Left lobe of liver (tissue), 2 donors: ENCODE measurements at places on chromosomes 3 and 15. TPM values are rescaled to one million over a fixed set of nuclear protein-coding genes. Genes with fewer than 3 reads are reported as not detected.

The SOX14 gene
- total RNA-seq, result not detected

The PIERCE2 gene
- total RNA-seq, result 0.60 TPM

- no peak for DNase-seq
Measured at GRCh38 chr15:57436961-57437360, 60.7 kb downstream of the CGNL1 start.

The RPL35A gene
- total RNA-seq, result 232 TPM

The B2M gene
- 809 TPM for total RNA-seq

GRCh38 chr3:51904034-51904823 is 1.1 kb upstream of the IQCF1 start:
- no peak for DNase-seq

GRCh38 chr15:75947092-75947491 is 43.4 kb downstream of the FBXO22 start:
- DNase-seq, result no peak

The CLEC3B gene
- total RNA-seq, result 25.5 TPM

- DNase-seq, result no peak
Measured at GRCh38 chr3:14286887-14287500, 108.4 kb downstream of the LSM3 start.

The HCLS1 gene
- total RNA-seq, result 15.4 TPM

DNA sequence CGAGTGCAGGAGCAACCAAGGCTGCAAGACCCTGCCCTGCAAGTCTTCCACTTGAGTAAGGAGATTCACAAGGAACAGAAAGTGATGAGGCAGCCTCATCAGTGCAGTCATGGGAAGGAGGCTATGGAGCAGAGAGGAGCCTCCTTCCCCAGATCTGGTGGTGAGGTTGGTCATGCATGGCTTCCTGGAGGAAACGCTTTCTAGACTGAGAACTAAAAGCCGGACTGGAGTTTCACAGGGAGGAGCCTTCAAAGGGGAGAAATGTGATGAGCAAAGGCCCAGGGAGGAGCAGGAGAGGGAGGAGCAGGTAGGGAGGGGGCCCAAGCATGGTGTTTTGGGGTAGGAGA is 139.9 kb downstream of the SRGAP3 start:
- no peak for DNase-seq

DNA sequence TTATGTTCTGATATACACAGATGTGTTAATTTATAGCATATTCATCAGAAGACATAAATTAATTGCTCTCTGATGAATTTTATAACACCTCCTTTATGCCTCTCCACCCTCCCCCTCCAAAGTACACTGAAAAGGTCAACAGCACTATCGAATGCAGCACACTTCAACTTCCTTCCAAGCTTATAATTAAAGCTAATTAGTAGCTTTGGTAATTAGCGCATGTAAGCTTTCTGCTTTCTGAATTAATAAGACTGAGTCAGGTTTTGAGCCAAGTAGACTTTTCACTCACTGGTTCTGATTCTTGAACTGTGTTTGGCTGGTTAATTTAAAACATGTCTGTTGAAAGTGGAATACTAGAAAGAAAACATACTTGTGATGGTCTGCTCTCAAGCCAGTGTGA is 760.8 kb upstream of the CFAP20DC start:
- DNase-seq, result no peak

DNA sequence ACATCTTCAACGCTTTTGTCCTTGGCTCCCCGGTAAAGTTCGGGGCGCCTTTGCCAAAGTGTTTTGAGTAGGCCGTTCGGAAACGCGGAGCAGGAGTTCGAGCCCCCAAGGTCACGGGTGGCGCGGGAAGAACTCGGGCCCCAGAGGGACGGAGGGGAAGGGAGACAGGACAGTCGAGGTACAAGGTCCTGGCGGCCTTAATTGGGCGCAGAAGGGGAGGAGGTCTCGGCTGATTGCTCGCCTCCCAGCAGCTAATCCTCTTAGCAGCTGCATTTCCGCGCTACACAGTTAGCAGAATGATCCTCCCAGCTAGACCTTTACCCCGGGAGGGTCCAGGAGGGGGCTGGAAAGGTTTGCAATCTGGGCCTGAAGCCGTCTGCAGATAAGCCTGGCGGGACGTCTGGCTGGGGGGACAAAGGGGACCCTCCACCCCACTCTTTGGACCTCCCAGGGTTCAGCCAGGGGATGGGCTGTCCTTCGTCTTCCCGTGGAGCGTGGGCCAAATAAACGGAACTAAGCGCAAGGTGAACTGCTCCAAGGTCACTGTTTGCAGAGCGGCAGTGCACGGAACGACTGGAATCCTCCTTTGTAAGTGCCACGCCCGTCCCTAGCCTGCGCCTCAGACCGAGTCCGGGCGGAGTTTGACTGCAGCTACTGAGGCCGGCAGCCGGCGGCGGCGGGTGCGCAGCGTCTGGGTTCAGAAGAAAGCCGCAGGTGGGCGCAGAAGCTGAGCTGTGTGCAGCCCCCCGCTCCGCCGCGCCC is 7.2 kb downstream of the EOMES start:
- no peak for DNase-seq

DNA sequence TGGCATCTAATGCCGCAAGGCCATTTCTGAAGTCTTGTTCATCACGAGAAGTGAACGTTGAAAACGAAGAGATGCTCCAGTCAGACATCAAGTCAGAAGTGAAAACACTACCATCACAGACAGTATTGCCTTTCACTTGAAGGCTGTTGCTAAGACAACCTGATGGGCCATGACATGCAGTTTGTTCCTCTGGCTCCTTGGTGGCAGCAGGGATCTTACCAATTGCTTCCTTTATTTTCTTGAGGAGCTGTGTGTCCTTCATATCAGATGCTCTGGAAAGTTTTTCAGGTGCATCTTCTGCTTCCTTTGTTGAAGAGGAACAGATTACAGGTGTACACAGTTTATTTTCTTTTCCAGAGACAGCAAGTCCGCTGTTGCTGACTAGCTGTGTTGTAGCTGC is 30.7 kb upstream of the MYLK start:
- no peak for DNase-seq

DNA sequence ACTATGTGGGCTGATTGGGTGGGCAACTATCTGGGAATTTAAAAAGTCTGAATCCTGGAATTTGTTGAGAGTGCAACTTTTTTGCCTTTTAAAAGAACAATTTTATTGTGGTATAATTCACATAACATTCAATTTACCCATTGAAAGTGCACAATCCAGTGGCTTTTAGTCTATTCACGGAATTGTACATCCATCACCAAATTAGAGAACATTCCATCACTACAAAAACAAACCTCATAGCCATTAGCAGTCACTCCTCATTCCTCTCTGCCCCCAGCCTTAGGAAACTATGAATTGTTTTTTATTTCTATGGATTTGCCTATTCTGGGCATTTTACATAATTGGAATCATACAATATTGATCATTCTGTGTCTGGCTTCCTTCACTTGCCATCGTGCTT is 101.8 kb upstream of the ALDH1A3 start:
- DNase-seq, result no peak

GRCh38 chr3:62445275-62445674 is 71.9 kb upstream of the FEZF2 start:
- DNase-seq, result no peak

The FXR1 gene
- total RNA-seq, result 40.6 TPM

- no peak for DNase-seq
Measured at GRCh38 chr3:7841451-7841850, 660.2 kb upstream of the LMCD1 start.

DNA sequence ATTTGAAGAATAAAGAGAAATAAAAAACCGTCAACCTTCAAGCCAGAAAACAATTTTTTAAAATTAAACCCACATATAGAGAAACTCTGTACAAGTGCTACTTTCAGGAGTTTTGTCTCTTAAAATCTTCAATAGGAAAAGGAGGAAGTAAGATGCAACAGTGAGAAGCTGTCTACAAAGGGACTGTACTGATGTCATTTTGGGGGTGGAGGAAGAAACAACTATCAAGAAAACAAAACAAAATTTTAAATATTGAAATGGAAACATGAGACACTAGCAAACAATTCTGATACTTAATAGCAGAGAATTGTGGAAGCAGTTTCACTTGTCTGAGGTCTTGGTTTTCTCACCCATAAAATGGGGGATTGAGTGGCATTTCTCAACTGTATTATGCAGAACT is 84.4 kb downstream of the SLMAP start:
- no peak for DNase-seq

The EFHB gene
- 0.48 TPM for total RNA-seq

GRCh38 chr3:132777171-132777570 is 55.0 kb upstream of the NPHP3 start:
- no peak for DNase-seq

GRCh38 chr3:45023675-45024074 is 2.4 kb upstream of the CLEC3B start:
- DNase-seq, result no peak

DNA sequence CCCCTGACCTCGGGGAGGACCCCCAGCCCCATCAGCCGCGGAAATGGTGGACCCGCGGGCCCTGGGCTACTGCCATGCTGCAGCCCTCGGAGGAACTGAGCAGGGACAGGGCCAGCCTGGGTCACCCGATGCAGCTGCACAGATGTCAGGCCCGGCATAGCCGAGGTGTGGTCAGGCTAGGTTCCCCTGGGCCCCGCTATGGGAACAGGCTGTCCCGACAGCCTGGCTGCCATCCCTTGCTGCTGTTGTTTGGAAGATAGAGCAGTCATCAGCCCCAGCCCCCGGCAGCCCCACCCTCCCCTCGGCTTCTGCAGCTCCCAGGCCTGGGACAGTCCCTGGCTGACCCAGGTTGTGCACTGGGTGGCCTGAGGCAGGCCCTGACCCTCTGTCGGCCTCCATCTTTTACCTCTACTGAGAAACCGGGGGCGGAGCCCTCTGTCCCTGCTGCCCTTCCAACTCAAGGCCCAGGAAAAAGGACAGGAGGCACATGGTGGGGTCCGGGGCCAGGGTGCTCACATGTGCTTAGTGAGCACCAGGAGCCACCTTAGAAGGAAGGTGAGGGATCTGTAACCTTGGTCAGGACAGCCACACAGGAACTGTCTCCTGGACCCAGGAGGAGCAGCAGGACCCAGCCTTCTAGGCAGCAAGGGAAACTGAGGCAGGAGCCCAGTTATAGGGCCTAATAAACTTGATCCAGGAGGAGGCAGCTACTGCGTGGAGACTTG is 31.5 kb upstream of the FBLN2 start:
- no peak for DNase-seq

- DNase-seq, result no peak
Measured at GRCh38 chr3:176147251-176147650, 1050.0 kb downstream of the TBL1XR1 start.

- DNase-seq, result no peak
Measured at GRCh38 chr3:62225051-62225450, 148.3 kb downstream of the FEZF2 start.

DNA sequence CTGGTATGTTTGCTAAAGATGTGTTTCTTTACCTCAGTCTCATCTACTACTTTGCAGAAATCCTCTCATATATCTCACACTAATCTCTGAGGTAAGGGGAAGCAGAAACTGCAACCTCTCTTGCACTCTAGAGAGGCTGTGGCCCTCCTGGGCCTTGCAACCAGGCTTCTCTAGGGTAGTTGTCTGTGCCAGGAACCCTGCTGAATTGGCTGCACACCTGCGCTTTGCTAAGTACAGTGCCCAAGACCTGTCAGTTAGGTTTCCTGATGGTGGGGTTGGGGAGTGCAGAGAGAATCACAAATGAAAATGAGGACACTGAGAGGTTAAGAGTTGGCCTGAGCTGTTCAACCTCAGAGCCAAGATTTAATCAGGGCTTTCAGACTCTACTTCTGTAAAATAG is 117.2 kb upstream of the PLXNA1 start:
- no peak for DNase-seq

DNA sequence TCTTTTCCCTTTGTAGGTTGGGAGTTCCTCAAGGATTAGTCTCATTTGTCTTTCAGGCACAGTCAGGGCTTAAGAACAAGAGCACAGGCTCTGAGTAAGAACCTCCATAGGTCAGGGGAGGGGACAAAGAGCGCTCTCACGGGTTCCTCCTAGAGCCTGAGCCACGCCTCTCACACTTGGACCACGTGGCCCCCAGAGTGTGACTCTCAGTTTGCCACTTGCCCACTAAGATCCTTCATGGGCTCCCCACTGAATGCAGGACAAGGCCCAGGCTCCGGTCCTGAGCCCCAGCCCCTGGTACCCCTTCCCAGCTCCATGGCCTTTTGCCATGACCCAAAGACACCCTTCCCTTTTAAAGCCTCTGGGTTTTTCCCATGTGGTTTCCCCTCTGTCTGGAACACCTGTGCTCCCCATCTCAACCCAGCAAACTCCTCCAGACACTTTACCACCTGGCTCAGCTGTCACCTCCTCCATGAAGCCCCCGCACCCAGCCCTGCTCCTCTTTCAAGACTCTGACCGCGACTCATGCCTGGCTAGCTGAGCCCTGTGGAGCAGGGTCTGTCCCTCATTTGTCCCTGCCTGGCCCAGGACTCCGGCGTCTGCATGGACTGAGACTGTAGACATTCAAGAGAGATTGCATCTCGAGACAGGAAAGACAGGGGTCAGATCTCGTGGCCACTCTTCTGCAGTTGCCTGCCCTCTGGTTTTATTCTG is 32.7 kb downstream of the IQSEC1 start:
- no peak for DNase-seq

DNA sequence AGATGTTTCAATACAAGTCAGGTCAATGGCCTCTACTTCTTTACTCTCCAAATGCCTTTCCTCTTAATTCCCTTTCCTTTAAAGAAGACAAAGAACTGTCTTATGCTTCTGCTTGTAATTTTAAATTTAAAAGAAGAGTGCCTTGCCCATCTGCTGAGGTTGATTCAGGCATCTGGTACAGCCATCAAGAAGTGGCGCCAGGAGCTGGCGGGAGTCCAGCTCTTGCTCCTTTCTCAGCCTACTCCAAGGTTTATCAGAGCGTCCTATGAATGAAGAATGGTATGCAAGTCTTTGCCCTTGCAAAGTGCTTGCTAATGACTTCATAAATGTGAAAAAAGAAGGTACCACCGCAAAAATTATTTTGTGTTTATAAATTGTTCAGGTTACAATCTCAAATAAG is 294.6 kb upstream of the TGFBR2 start:
- DNase-seq, result no peak

The HDGFL3 gene
- total RNA-seq, result 1.4 TPM

DNA sequence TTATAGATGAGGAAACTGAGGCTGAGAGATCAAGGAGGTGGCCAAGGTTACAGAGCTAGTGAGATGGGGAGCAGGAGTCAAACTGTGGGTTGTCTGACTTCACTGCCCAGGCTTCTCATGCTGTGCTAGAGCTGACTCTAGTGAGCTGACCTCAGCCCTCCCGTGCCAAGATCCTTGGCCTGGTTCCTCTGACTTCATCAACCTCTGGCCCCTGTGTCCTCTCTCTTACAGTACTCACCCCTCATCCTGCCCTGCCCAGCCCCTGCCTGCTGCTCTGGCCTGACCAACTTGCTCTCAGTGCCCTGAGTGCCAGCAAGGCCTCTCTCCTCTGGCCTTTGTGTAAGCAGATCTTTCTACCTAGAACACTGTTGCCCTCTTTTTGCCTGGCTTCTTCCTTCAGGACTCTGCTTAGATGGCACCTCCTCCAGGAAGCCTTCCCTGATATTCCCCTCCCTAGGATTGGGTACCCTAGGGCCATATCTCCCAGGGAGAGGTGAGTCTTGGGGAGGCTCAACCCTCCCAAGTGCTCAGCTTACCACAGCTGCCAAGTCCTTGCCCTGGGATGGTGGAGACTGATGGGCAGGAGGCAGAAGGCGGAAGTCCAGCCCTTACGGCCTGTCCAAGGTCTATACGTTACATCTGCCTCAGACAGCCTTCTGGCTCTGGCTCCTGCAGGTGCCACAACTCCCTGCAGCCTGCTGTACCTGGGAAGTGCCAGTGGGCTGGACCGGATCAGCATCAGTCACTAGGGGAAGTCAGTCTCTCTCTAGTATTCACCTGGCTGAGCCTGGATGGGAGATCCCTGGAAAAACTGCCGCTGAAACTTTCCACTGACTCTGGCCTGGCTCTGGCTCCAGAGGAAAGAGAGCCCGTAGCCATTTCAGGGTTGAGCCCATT is 36.3 kb upstream of the FAM107A start:
- DNase-seq, result peak; percentile 79
